ENCODE measurements at places on chromosomes 2 and 18. TPM values are rescaled to one million over a fixed set of nuclear protein-coding genes. Genes with fewer than 3 reads are reported as not detected.

The SIX3 gene
- total RNA-seq, result not detected

- DNase-seq, result no peak
Observed at GRCh38 chr18:70299393-70299792, 10.5 kb downstream of the SOCS6 start.

DNA sequence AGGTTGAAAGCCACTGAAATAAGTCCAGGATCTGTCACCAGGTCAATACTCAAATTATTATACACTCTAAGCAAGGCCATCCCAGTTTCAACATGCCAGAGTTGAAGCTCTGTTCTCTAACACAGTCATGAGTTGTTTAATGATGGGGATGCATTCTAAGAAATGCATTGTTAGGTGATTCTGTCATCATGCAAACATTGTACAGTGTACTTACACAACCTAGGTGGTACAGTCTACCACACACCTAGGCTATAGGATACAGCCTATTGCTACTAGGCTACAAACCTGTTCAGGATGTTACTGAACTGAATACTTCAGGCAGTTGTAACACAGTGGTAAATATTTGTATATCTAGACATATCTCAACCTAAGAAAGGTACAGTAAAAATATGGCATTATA is 162.2 kb downstream of the BAZ2B start:
- no peak for DNase-seq

DNA sequence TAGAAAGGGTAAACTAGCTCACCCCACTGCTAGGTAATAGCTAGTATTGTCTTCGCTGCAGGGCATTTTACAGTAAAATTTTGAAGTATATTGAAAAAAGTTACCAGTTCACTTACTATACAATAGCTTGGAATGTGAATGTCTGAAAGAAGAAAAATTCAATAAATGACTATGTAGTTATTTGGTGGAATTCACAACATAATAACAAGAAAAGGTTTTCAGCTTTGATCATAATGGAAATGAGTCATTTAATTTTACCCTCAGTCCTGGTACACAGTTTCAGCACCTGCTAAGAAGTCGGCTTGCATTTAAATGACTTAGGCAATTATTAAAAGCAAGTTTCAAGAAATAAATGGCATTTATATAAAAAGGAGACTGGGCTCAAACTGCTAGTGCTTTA is 90.4 kb downstream of the NUP35 start:
- no peak for DNase-seq

- DNase-seq, result no peak
Observed at GRCh38 chr18:5912566-5912965, 17.2 kb upstream of the TMEM200C start.

- no peak for DNase-seq
Observed at GRCh38 chr2:7180638-7181370, 263.6 kb downstream of the RNF144A start.

The REL gene
- total RNA-seq, result 21.1 TPM

GRCh38 chr2:240024766-240025165 is 376 bp downstream of the NDUFA10 start:
- peak; percentile 19 for DNase-seq

The C1QL2 gene
- 0.15 TPM for total RNA-seq

DNA sequence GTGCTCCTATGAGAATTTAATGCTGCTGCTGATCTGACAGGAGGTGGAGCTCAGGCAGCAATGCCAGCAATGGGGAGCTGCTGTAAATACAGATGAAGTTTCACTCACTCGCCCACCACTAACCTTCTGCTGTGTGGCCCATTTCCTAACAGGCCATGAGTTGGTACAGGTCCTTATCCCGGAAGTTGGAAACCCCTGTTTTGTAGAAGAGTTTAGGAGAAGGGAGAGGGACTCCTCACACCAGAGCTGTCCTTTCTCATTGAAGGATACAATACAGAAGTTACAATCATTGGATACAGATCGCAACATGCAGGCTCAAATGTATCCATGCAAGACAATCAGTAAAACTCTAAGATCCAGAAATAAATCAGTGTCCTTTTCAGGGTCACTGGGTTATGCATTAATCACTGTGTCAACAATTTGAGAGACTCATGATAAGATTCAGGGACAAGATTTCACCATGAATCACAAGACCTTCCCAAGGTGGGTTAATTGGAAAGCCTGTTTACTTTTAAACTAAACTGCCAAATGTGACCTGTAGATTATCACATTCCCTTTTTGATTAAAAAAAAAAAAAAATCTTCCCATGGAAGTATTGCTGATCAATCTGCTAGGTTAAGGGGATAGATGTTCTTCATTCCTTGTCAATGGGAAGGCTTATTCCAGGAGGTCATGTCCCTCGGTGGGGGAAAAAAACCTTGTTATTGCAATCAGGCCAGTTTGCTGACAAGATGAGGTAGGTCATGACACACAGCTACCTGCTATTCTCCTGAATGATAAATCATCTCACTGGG is 97.2 kb downstream of the SP100 start:
- DNase-seq, result no peak

DNA sequence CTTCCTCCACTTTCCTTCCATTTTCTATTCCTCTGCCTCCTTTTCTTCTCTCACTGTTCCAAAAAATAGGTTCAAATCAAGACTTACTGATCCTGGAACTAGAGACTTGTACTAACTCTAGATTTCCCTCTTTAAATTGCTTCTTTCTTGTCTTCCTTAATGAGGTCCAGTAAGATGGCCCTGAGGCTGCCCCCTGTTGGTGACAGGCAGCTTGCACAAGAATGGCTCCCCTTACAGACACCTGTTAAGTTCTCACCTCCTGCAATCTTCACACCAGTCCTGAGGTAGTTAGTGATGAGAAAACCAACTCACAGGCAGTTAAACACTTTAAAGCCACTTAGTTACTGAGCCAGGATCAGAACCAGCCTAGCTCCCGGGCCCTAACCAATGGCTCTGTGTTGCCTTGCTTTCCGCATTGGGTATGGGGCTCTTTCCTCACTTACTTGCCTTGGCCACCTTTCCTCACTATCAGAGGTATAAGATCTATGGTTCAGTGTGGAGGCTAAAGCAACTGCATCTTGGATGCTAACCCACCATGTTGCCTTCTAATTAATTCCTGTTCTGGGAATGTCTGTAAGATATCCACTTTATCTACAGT is 130.6 kb downstream of the AKAIN1 start:
- no peak for DNase-seq

GRCh38 chr2:215970425-215970824 is 42.9 kb downstream of the MREG start:
- no peak for DNase-seq

The SKOR2 gene
- not detected for total RNA-seq

The GPR55 gene
- total RNA-seq, result 0.16 TPM

DNA sequence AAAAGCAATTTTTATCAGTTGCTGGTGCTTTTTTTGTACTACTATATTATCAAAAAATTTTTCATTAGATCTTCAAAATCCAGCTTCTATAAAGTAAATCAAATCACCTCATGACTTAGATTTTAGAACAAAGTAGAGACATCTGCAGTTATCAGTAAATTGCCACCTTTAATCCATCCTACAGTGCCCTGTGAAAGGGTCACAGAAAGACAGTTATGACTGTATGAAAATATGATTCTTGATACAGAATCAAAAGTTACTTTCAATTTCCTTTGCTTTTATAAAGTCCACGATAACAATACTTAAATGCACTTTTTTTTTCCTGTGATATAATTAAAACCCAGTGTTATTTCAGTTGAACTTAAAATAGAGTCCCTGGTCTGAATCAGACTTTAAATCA is 61.4 kb downstream of the PRPF40A start:
- no peak for DNase-seq

DNA sequence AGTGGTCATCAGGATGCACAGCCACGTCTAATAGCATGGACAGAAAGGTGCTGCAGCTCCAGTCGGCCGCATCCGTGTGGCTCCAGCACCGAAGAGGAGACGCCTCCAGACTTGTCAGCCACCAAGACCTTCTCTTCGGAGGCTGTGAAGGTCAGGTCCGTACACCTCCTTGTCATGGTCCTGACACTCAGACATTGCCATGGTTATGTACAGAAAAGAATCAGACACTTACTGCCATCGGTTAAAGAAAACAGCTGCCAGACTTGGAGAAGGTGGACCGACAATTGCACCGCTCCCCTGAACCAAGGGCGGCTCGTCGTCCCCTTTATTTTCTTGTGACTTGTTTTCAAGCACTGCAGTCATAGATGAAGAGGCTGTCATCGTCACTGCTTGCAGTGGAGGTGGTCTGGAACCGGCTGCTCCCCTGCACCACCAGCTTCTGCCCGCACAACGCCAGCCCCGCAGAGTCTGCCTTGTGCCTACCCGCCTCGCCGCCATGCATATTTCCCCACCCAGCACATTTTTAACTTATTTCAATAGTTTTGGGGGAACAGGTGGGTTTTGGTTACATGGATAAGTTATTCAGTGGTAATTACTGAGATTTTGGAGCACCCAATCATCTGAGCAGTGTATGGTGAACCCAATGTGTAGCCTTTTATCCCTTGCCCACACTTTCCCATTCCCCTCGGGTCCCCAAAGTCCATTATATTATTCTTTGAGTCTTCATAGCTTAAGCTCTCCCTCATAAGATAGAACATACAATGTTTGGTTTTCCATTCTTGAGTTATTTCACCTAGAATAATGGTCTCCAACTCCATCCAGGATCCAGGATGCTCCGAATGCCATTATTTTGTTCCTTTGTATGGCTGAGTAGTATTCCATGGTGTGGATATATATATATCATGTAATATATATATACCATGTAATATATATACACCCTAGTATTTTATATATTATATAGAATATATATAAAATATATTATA is 18.1 kb downstream of the FBXO48 start:
- no peak for DNase-seq

The PNPT1 gene
- 11.5 TPM for total RNA-seq

GRCh38 chr2:24050041-24050979 is 769 bp downstream of the FKBP1B start:
- DNase-seq, result no peak

DNA sequence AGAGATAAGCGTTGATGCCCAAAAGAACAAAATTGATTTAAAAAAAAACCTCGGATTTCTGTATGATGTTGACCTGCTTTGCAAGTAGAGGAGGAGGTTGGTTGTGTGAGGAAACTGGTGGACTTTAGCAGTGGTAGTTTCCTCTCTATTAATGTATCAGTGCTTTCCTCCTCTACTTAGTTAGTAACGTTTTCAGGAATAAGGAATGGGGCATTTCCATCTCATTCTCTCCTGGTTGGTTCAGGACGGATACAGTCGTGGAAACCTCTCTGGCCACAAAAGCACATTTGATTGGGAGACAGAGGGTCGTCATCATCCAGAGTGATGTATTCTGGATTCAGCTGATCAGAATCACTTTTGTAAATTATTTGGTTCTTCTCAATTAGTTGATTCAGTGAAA is 1.5 kb downstream of the FHOD3 start:
- DNase-seq, result no peak

DNA sequence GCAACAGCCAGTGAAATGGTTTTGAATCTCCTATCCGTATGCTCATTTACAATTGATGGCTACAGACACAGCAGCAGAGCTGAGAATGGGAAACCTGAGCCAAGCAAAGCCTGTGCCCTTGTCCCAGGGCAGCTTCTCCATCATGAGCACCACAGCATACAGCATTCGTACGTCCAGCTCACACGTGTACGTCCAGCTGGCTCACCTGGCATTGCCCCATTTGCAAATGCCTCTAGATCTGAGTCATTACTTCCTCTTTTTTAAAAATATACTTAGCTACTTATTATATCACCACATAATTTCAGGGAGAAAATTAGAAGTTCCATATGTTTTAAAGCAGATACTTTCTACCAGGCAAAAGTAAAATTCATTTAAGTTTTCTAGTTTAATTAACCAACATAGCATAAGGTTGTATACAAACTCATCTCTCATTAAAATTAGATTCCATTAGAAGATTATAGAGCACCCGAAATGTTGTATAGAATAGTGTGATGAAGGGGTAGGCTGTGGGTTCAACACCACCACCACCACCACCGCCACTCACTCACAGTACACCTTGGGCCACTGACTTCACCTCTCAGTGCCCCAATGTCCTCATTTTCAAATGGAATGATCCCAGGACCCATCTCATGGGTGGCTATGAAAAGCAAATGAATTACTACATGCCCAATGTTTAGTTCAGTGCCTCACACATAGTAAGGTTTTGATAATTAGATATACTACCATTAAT is 31.4 kb upstream of the TMEM177 start:
- no peak for DNase-seq

- DNase-seq, result no peak
Observed at GRCh38 chr2:96527286-96528005, 9.1 kb upstream of the ARID5A start.

GRCh38 chr2:218289639-218290315 is 2.5 kb downstream of the TMBIM1 start:
- no peak for DNase-seq

DNA sequence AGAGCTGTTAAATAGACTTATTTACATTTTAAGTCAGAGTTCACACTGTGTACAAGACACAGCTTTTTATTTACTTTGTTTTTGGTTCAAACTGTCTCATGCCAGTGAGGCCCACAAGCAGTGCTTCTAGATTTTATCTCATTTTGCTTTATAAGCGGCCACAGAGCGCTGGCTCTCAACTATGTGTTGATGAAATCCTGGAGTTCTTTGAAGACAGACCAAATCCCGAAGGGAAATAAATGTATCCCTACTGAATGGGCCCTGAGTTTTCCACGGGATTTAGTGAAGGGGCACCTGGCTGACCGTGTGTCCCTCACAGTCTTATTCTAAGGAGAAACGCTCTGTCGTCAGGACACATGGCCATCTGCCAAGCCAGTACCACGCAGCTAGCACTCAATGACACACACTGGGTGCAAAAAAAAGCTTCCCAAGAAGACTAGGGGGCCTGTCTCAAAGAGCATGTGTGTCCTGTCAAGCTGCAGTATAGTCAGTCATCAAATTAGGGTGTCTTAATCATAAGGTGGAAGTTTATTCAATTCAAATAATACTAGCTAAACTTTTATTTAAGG is 23.4 kb downstream of the LYPD1 start:
- no peak for DNase-seq

DNA sequence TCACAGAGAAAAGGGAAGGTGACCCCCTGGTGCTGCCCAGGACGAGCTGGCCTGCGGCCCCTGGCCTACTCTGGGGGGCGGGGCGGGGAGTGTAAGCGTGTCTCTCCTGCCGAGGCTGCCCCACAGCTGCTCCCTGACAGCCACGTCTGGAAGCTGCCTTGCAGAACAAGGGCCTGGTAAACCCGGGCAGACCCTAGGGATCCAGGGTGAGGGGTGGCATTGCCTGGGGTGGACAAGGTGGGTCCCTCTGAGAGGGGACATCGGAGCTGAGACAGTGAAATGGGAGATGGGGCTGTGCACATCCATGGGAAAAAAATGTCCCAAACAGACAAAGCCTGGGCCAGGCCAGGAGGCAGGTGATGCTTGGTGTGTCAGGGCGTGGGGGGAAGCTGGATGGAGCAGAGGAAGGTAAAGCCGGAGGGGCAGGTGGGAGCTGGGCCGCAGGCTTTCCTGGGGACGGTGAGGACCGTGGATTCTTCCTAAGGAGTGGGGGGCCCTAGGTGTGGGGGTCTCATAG is 66.0 kb upstream of the HDAC4 start:
- no peak for DNase-seq

GRCh38 chr2:64792300-64792699 is 138.6 kb upstream of the SERTAD2 start:
- DNase-seq, result no peak

- DNase-seq, result no peak
Observed at GRCh38 chr2:9303528-9304225, 97.1 kb downstream of the ASAP2 start.

The FLACC1 gene
- 1.6 TPM for total RNA-seq

The ACTG2 gene
- 54.6 TPM for total RNA-seq

GRCh38 chr2:86441882-86442641 is 891 bp downstream of the KDM3A start:
- peak; percentile 48 for DNase-seq

The REEP1 gene
- total RNA-seq, result 1.3 TPM

The CHRNG gene
- not detected for total RNA-seq

Data from breast epithelium (tissue), 4 donors.